ENCODE measurements at places on chromosomes 6 and 20.

- peak; percentile 12 for DNase-seq
Observed at GRCh38 chr6:112743323-112743722, 396.2 kb downstream of the RFPL4B start.

GRCh38 chr20:51122931-51123658 is 100.2 kb upstream of the KCNG1 start:
- no peak for DNase-seq

DNA sequence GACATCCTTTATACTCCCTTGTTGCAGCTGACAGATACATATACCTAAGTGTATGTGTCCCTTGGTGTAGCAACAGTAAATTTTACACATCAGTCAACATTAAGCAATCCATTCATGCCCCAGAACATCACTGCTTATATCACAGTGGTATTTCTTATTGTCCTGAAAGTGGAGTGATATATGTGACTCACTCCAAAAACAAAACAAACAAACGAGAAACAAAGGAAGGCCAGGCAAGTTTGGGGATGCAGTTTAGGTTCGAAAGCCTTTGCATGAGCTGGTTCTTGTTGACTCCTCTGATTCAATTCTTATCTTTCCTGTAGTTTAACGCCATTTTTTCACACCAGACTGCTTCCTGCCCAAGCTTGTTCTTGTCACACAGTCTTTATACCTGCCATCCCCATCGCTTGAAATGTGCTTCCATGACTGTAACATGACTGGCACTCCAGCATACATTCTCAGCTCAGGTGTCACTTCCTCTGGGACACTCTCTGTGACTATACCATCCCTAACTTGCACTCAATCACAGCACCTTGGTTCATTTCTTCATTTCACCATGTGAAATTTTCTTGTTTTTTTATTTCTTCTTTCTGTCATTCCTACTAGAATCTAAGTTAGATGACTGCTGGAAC is 125.0 kb upstream of the TSHZ2 start:
- DNase-seq, result no peak

DNA sequence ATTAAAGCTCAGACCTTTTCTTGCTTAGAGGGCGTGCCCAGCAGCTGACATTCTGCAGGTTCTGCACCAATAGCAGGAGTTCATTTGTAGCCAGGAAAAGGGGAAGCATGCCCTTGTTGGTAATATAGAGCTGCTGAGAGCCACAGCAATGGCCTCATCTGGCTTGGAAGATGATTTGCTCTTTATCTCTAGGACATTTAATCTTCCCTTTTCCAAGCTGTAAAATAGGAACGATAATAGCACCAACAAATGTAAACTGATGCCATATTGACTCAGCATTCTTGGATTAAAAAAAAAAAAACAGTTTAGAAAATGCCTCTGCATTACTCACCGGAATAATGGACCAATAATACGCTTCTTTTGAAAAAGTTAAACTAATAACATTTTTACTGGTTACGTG is 93.4 kb upstream of the SLC2A12 start:
- DNase-seq, result peak; percentile 89

GRCh38 chr20:6764619-6765018 is 2.9 kb upstream of the BMP2 start:
- no peak for DNase-seq

DNA sequence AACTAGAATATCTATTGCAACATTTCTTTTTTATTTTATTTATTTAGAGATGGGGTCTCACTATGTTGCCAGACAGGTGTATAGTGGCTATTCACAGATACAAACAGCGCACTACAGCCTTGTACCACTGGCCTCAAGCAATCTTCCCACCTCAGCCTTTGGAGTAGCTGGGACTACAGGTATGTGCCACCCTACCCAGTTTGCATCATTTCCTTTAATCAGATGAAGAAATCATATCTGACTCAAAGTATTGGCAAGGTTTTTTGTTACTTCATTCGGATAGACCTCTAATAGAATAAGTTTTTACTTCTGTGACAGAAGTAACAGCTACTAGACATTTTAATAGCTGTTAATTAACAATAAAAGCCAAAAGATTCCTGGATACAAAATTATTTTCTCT is 153.9 kb downstream of the CDK19 start:
- DNase-seq, result no peak

- DNase-seq, result peak; percentile 80
Observed at GRCh38 chr20:17674722-17675518, 7.1 kb downstream of the RRBP1 start.

DNA sequence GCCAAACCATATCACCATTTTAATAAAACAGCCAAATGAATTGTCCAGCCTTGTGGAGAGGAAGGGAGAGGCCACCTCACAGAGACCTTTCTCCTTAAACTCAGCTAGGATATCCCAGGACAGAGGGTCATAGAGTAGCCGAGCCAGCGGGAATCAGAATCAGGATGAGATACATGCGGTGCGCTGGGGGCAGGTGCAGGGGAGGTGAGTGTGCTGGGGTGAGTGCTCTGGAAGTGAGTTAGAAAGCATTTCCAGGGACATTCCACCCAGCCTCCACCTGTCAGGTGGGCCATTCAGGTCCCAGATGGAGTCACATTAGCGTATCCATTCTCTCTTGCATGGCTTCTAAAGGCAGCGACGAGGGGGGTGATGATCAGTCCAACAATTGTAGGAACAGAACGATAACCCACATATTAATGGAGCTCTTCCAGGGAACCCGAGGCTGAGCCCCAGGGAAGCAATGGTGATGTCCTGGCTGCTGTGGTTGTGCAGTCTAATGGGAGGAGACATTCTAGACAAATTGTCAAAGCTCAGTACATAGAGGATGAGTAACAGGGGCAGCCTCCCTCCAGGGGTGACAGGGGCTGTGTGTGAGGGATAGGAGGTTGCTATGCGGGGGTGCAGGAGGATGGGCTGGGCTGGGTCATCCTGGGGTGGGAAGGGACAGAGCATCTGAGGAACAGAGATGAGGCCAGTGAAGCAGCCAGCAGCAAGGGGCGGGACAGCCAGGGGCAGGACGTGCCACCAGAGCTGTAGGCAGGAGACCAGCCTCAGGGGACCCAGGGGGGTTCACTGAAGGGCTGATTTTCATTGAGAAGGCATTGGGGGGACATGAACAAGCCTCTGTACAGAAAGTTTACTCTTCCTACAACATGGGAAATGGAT is 88.7 kb upstream of the FRMD1 start:
- no peak for DNase-seq

DNA sequence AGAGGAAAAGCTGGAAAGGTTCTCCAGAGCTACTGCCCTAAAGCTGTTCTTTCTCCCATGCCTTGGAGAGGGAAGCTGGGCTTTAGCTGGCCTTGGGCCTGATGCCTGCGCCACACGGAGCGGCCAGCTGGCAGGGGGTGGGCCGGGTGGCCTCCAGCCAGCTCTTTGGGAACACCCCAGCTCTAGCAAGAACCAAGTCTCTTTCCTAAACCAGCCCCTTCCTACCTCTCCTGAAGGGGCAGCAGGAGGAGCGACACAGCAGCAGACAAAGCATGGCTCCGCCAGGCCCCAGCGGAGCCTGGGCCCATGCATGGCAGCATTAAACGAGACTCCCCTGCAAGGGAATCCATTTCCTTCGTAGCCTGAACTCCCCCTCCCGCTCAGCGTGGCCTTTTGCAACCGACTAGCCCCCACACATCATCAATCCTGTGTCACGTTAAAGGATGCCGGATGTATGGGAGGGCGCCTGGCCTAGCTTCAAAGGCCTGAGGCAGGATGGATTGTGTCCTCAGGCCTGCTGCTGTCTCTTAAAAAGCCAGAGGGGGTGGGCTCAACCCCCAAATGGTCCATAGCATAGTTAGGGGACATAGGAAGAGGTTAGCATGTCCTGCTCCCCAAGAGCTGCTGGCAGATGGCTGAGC is 14.0 kb downstream of the MRPS18A start:
- DNase-seq, result no peak

- DNase-seq, result peak; percentile 36
Observed at GRCh38 chr6:134806180-134806798, 143.6 kb downstream of the ALDH8A1 start.

- no peak for DNase-seq
Observed at GRCh38 chr6:119728935-119729334, 379.4 kb upstream of the MAN1A1 start.

- DNase-seq, result no peak
Observed at GRCh38 chr20:38804221-38804620, 1.3 kb upstream of the PPP1R16B start.

DNA sequence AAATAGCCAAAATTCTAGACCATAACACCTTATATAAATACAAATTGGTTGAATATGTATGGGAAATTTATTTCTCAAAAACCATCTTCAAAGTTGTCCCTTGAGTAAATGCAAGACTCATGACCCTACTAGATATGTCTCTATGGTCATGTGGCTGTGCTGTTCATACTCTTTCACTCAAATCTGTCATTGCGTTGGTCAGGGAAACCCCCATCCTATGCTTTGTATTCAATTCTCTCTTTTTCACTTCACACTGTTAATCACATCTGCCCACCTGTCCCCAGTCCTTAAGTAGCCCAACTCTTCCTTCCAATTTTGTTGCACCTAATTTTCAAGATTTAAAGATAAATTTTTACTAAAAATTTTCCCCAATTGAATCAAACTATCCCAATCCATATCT is 51.0 kb downstream of the RPS12 start:
- no peak for DNase-seq

GRCh38 chr6:35876902-35877301 is 44.0 kb downstream of the SRPK1 start:
- no peak for DNase-seq

All from EH (cell line).